ENCODE measurements at places on chromosomes 13 and 19.

DNA sequence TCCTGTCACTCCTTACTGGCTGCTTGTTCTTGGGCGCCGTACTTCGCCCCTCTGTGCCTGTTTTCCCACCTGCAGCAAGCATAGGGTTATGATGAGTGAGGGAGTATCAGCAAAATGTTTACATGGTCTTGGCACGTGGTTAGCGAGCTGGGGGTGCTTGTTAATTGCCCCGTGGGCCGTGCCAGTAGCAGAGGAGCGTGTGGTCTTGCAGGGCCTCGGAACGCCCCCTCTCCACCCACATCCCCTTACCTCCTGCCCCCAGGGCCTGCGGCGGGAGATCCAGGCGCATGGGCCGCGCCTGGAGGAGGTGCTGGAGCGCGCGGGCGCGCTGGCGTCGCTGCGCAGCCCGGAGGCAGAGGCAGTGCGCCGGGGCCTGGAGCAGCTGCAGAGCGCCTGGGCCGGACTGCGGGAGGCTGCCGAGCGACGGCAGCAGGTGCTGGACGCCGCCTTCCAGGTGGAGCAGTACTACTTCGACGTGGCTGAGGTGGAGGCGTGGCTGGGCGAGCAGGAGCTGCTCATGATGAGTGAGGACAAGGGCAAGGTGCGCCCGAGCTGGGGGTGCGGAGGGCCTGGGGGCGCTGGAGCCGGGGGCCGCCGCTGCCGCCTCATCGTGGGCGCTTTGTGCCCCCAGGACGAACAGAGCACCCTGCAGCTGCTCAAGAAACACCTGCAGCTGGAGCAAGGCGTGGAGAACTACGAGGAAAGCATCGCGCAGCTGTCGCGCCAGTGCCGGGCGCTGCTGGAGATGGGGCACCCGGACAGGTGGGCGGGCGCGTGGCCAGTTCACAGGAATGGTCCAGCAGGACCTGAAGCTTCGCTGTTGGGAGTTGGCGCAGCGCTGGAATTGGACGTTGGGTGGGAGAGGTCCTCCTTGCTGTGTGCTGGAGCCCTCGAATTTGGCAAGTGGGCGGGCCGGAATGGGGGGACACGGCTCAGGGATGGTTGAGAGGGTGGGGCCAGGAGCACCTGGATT is 22.5 kb upstream of the SHKBP1 start:
- DNase-seq = no peak

DNA sequence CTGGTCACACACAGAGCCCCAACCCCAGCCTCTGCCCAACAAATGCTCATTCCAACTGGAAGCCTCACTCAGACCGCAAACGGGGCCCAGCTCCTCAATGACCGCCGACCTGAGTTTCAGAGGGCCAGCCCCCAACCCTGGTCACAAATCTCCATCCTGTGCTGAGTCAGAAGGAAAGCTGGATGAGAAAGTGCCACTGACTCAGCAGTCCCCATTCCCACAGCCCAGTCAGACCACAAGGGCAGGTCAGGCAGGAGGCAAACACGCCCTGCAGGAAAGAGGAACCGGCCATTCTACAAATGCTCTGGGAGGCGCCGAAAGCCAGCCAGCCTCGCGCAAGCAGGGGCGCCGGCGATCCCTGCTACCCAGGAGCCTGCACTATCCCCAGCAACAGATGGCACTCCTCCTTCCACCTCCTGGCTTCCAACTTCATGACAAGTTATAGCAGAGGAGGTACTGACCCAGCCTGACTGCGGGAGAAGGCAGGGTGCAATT is 14.1 kb upstream of the PRKD2 start:
- DNase-seq = no peak

DNA sequence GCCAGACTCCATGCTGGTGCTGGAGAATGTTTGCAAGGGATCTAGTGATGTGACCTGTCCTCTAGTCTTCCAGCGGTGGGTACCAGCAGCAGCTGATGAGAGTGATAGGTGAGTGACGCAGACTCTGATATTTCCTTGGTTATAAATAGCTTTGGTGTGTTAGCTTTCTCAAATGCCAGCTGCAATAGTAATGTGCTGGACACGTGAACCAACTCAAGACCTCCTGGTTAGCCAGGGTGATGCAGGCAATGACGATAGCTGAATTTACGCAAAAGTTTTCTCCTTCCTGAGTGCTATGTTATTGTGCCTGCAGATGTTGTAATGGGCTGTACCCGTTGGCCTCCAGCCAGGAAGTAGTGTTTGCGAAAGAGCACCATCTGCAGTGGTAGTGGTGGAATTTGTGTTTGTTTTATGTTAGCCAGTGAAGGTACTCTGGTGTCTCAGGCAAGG is 129.5 kb downstream of the CYSLTR2 start:
- DNase-seq = no peak

- no peak for DNase-seq
These were observed 23.5 kb downstream of the LGALS16 start for GRCh38 chr19:39679056-39679790.

GRCh38 chr19:29247872-29248271 is 34.9 kb upstream of the UQCRFS1 start:
- DNase-seq = no peak

- DNase-seq = no peak
These were observed 496.7 kb downstream of the COG6 start for GRCh38 chr13:40152145-40152544.

DNA sequence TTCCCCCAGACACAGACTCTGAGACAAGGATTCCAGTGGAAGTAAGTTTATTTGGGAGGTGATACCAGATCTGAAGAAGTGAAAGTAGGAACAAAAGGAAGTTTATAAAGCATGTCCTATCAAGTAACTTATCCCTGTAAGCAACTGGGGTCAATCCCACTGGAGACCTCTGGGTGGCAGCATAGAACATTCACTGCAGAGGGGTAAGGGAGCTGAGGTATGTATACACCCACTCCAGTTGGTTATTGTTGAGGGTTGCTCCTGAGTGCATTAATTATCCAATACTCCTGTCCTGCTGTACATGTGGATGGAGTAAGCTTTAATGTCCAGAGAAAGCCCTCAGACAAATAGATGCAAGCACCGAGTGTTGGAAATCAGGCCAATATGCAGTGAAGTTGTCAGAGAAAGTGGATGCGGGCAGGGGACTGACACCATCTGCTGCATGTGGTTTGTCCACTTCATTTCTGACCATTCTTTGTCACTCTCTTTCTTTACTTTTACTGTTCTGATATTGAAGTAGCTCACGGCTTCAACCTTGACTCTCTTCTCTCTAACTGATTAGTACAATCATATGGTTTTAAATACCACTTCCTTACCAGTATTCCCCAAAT is 46.7 kb downstream of the NOTCH3 start:
- DNase-seq = no peak

DNA sequence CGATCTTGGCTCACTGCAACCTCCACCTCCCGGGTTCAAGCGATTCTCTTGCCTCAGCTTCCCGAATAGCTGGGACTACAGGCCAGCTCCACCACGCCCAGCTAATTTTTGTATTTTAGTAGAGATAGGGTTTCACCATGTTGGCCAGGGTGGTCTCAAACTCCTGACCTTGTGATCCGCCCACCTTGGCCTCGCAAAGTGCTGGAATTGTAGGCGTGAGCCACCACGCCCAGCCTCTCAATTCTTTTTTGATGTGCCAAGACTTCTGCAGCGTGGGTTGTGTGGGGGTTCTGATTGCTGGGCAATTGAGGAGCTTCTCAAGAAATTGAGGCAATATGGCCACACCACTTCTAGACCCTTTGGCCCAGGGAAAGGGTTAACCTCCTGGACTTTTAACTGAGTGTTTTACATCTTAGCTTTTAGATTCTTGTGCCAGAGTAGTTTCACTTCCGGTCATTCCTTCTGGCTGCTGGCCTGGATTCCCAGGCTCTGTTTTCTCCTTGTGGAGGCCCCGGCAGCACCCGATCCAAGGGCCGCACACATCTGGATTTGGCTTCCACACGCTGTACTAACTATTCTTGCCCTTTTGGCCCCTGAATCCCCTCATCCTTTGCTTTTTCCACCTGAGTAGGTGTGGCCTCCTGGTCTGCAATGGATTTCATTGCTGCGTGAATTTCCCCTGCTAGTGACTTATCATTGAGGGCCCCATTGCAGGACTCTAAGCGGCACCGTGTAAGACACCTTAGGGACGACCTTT is 14.7 kb downstream of the SMARCA4 start:
- DNase-seq = no peak

GRCh38 chr13:88895261-88895941 is 1224.2 kb downstream of the SLITRK5 start:
- no peak for DNase-seq

DNA sequence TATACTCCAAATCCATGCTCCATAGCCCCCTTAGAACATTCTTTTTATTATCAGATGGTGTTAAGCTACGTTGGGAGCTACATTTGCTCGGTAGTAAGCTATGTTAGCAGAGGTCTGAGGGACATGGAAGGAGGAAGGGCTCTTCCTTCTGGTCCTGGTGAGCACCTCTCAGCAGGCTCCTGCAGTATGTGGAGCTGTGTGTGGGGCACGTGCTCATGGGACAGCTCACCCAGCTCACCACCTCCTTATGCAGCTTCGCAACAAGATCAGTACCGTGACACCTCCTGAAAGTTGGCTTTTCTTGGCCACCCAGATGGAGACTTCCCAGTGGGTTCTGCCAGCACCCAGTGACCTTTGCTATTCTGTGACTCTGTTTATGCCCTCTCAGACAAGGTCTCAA is 400.5 kb upstream of the SLC10A2 start:
- DNase-seq = no peak

GRCh38 chr13:23680845-23681669 is 110.8 kb downstream of the TNFRSF19 start:
- no peak for DNase-seq

DNA sequence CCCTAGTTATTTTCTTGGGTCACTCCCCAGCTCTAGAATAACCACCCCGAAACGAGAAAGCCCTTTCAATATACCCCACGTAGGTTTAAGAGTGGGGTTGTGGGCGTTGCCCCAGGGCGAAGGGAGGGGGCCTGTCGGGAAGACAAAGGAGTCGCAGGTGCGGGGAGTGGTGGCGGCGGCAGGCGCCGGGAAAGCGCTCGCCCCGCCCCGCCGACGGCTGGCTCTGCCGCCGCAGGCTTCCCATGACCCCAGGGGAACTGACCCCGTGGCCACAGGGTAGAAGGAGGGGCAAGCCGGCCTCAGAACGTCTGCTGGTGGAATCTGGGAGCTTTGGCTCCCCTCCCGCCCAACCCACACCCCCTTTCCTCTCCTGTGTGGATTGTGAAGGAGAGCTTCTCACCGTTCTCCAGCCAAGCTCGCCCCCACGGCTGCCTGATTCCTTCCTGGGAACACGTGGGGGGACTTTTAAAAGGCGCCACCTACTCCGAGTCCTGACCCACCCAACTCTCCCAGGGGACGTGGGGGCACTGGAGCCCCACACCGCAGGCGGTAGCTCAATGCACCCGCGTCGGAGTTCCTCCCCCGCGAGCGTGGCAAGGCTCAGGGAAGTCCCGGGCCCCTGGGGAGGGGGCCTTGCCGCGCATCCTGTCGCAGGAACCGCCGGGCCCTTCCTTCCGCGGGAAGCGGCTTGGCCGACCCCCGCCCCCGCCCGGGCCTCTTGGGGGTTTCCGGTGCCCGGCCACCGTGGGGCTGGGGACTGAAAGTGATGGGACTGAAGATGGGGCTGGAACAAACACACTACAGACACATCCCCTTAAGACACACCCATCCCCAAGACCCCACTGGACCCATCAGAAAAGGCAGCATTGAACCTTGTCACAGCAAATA is 5.5 kb downstream of the IER2 start:
- peak; percentile 49 for DNase-seq

- DNase-seq = no peak
These were observed 27.2 kb downstream of the LDLR start for GRCh38 chr19:11116507-11116906.
